AG04450 (cell line): ENCODE measurements at places on chromosomes 6 and 20. TPM values are rescaled to one million over a fixed set of nuclear protein-coding genes. Genes with fewer than 3 reads are reported as not detected.
A peak's percentile ranks its signal among the peaks of the same experiment; 100 is the strongest.

DNA sequence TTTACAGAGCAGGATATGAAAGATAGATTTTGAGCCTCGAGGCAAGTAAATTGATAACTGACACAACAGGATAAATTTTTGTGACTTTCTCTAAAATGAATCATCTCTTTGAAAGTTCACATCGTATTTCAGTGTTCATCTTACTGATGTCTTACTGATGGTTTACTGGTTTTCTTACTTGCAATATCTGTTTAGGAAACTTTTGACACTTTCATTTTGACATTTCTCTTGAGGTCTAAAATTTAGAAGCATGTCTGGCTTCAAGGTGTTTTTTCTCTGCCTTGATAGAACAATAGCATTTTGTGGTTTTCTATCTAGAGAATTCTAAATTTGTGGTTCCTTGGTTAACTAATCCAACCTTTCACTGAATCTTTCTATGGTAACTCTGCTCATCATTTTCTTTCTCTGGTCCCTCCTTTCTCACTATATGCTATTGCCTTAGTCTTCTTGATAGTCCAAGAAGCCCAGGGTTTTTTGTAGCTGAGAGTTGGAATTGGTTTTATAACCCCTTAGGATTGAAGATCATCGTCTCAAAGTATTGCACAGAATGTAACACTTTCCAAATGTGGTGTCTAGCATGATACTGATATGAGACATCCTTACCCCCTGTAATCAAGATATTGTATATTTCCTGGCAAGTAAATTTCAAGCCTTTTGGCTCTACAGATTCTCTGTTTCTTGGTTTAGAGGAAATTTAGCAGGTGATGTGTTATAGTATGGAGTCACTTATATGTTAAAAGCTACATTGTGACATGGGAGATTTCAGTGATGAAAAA, 98.7 kb downstream of the RNF144B start:
- DNase-seq = no peak

The KIF6 gene
- polyA plus RNA-seq = 0.02 and 0.04 TPM in 2 replicates

The SAMD10 gene
- polyA plus RNA-seq = 1.3 and 1.8 TPM in 2 replicates

- DNase-seq = peak; percentile 52
Observed at GRCh38 chr20:34637245-34638038, 39.5 kb downstream of the PIGU start.

GRCh38 chr6:44496665-44497369, 109.3 kb downstream of the CDC5L start:
- no peak for DNase-seq

- DNase-seq = no peak
Observed at GRCh38 chr6:14053811-14054210, 63.8 kb upstream of the CD83 start.

The ADAM33 gene
- polyA plus RNA-seq = 16.3 and 18.3 TPM in 2 replicates

The HAO1 gene
- not detected in 2 replicates for polyA plus RNA-seq

- no peak for DNase-seq
Observed at GRCh38 chr6:95978230-95978629, 37.5 kb upstream of the FUT9 start.

The PGBD1 gene
- polyA plus RNA-seq = 5.6 and 7.2 TPM in 2 replicates

- DNase-seq = no peak
Observed at GRCh38 chr20:38095017-38095686, 61.6 kb downstream of the RPRD1B start.

GRCh38 chr6:7701212-7701834, 24.6 kb upstream of the BMP6 start:
- DNase-seq = no peak

GRCh38 chr6:81511423-81511822, 241.1 kb downstream of the TENT5A start:
- no peak for DNase-seq

- DNase-seq = no peak
Observed at GRCh38 chr6:11633741-11634509, 96.4 kb downstream of the TMEM170B start.

- no peak for DNase-seq
Observed at GRCh38 chr6:160398674-160399271, 50.6 kb downstream of the SLC22A3 start.

DNA sequence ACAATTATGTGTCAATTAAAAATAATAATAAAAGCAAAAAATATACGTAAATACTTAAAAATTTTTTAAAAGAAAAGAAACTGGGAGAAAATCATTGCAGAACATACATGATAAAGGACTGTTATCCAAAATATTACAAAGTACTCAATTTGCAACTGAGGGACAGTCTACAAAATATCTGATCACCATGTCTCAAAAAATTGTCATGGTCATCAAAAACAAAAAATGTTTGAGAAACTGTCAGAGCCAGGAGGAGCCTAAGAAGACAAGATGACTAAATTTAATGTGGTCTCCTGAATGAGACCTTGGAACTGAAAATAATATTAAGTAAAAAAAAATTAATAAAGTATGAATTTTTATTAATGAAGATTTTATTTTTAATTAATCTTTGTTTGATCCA, 43.5 kb downstream of the DTNBP1 start:
- no peak for DNase-seq

- DNase-seq = no peak
Observed at GRCh38 chr6:142518126-142518525, 216.3 kb downstream of the ADGRG6 start.

- DNase-seq = no peak
Observed at GRCh38 chr20:52372169-52372568, 180.6 kb upstream of the ZFP64 start.

The DAAM2 gene
- 2.9 and 3.5 TPM in 2 replicates for polyA plus RNA-seq

- no peak for DNase-seq
Observed at GRCh38 chr6:109187399-109188114, 92.2 kb downstream of the CEP57L1 start.

The ADA gene
- polyA plus RNA-seq = 12.5 and 12.6 TPM in 2 replicates

GRCh38 chr20:34581341-34582184, 23.0 kb downstream of the MAP1LC3A start:
- no peak for DNase-seq

DNA sequence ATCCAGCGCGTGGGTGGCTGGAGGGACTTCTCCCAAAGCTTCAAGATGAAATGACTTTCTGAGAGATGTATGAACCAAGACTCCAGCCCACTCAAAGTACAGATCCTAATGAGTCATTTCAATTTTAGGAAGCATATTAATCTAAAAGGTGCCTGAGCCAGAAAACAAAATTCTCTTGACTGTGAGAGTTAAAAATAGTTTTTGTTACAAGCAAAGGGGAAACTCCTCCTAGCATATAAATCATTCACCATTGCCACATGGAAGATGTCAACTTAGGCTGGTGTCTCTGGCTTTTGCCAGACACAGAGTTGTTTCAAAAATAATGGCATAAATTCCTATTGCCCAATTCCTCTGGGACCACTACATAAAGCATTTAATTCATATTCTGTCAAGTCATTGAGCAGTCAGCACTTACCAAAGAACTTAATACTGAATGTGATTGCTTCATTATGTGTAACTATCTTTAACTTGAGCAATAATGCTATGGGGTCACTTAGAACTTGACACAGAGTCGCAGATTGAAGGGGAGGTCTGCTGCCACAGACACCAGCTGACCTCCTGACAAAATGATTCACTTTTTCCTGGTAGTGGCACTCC, 280.6 kb downstream of the SLC35F1 start:
- DNase-seq = no peak

The DPPA5 gene
- not detected in 2 replicates for polyA plus RNA-seq

- no peak for DNase-seq
Observed at GRCh38 chr6:45969026-45969425, 46.6 kb downstream of the CLIC5 start.

GRCh38 chr6:126091466-126091865, 105.1 kb downstream of the TRMT11 start:
- no peak for DNase-seq

DNA sequence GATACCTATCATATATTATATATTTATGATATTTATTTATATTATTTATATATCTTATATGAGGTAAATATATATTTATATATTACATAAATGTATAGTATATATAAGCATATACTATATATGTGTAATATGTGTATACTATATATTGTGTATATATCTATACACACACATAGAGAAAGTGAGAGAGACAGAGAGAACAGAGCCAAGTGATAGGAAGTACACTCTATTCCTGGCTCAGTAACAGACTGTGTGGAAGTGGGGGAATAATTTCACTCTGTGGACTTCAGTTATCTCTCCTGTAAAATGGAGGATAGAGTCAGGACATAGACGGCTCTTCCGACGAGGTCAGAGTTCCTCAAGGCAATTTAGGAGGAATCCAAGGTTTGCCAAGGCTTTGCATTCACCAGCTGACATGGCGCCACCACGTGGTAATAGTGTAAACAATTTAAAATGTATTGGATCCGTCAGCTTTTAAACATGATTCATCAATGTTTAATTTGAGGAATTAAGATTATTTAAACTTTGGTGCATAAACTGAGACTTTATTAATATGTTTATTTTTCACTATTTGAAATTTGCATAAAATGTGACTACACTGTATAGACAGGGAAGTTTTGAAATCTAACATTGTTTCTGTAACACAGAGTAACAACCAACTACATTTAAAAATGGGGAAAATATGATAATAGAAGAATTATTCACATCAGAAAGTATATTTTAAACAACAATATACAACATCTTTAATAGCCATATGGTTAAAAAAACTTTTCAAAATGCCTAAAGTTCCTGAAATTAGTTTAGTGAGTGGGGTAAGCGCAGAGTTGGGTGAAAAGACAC, 75.4 kb upstream of the TMEM244 start:
- DNase-seq = peak; percentile 29

The TRIM15 gene
- not detected in 2 replicates for polyA plus RNA-seq
